ENCODE measurements at places on chromosomes 6 and 20.

- DNase-seq: no peak
Observed at GRCh38 chr6:167306401-167306998, 15.4 kb downstream of the UNC93A start.

GRCh38 chr6:8589941-8590729 is 154.8 kb upstream of the SLC35B3 start:
- no peak for DNase-seq

DNA sequence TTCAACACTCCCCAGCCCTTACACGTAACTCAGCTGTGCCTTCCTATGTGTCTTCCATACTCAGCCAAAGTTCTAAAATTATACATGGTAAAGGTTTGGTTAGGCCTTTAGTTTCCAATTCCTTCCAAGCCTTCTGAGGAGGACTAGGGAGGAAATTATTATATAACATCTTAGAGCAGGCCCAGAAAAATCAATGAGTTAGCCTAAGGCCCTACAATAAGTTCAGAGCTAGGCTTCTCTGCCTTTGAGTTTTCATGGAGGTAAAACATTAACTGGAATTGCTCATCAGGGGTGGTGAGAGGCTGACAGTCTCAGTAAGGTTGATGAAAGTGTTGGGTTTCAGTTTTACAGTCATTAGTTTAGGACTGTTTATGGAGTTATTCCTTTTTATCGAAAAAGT is 286.0 kb downstream of the ADGB start:
- DNase-seq: no peak

DNA sequence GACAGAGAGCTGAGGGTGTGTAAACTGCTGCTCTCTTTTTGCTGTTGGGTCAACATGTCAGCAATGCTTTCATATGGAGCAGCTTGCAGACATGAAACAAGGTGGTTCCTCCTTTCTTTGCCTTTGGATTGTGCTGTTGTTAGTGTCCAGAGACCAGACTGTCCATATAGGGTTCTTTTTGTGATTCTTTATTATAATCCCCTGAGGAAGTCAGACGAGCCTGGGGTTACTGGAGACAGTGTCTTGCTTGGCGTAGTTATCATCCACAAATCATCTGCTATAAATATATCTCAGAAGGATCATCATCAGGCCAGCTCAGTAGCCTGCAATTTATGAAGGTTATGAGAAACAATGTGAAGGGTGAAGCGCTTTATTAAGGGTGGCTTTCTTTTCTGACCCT is 2.3 kb upstream of the ADGRB3 start:
- no peak for DNase-seq

DNA sequence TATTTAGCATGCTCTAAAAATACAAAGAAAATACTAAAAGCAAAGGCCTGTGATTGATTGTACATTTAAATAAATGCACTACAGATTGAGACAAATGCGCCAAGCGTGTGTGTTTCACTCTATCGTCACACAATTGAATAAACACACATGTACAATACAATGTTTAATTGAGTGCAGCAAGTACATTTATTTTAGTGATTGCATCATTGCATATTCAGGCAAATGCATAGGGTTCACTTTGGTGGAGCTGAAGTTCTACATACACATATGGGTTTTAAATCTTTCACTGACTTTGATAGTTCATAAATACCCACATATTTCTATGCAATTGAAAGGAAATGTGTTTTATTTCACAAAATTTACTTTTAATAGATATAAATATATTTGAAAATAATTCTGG is 750.6 kb upstream of the MMS22L start:
- no peak for DNase-seq

Data from stimulated activated CD8-positive, alpha-beta memory T cell treated with anti-CD3 and anti-CD28 coated beads, Interleukin-12 subunit alpha, Interleukin-12 subunit beta, amount 100 ng/mL, for 4 hours (primary cell).